ENCODE measurements at places on chromosomes 1 and 21.

DNA sequence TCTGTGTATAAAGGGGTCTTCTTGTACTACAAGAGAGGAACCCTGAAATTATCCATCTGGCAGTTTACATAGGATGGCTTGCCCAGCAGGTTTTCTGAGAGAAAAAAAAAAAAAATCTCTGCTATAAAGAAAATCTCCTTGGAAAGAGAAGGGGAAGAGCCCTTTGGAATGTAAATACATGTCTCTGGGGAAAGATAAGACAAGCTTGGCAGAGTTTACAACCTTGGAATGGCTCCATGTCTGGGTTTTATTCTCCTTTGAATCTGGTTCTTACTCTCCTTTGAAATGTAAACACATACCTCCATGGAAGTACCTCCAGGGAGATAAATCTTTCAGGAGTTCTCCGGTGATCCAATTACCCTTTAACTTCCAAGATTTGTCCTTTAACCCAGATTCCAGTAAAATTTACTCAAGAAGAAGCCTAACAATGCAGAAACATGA lies 45.1 kb upstream of the DNAH14 start:
- no peak for DNase-seq

GRCh38 chr1:30110846-30111245 lies 612.5 kb downstream of the MATN1 start:
- DNase-seq = no peak

- no peak for DNase-seq
Observed at GRCh38 chr1:85798419-85798818, 90.2 kb upstream of the ZNHIT6 start.

DNA sequence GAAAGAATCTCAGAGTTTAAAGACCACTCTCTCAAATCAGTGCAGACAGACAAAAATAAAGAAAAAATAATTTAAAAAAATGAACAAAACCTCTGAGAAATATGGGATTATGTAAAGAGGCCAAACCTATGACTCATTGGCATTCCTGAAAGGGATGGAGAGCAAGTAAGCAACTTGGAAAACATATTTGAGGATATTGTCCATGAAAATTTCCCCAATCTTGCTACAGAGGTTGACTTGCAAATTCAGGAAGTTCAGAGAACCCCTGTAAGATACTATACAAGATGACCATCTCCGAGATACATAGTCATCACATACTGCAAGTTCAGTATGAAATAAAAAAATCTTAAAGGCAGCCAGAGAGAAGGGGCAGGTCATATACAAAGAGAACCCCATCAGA lies 43.7 kb upstream of the IVNS1ABP start:
- no peak for DNase-seq

- DNase-seq = no peak
Observed at GRCh38 chr1:199553104-199553503, 474.4 kb upstream of the NR5A2 start.

DNA sequence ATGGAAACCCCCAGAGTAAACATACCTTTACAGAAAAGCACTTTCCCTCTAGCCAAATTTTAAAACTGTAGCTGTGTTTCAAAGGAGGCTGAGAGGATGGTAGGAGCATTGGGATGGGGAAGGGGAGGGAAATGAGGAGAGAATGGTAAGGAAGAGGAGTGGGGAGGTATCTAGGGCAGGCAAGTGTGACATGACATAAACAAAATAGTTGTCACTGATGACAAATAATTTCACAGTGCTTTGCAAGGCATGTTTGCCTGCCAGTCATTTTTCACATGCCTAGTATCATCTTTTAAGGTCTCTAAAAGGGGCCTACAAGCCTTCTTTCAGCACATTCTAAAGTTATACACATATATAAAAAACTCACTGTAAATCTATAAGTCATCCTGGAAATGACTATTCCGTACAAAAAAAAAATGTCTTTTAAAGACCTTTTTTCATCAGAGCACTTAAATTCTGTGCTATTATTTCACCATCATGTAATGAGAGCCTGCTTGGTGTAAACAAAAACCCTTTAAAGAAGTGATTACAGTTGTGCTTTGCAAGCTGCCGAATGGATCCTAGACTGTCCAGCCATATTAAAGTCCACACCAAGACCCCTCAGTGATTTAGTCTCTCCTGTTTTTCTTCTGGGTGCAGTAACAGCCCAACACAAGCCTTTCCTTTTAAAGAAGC lies 38.4 kb downstream of the HLX start:
- no peak for DNase-seq

DNA sequence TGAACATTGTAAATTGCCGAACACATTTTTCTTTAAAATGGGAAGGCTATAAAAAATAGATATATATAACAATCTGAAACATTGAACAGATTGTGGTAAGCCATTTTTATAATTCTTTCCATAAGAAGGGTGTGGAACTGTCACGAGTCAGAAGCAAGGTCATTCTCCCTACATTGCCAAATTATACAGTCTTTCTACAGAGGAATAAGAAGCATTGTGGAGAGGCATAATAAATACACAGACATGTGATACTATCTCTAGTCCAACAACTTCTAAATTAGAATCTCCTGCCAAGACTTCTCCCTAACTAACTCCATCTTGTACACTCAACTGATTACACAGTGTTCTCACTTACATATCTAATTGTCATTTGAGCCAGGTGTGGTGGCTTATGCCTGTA lies 227.9 kb downstream of the CENPF start:
- DNase-seq = no peak

GRCh38 chr1:112092656-112093371 lies 103.3 kb upstream of the KCND3 start:
- DNase-seq = no peak

GRCh38 chr1:9331016-9331415 lies 38.3 kb downstream of the SPSB1 start:
- DNase-seq = no peak

DNA sequence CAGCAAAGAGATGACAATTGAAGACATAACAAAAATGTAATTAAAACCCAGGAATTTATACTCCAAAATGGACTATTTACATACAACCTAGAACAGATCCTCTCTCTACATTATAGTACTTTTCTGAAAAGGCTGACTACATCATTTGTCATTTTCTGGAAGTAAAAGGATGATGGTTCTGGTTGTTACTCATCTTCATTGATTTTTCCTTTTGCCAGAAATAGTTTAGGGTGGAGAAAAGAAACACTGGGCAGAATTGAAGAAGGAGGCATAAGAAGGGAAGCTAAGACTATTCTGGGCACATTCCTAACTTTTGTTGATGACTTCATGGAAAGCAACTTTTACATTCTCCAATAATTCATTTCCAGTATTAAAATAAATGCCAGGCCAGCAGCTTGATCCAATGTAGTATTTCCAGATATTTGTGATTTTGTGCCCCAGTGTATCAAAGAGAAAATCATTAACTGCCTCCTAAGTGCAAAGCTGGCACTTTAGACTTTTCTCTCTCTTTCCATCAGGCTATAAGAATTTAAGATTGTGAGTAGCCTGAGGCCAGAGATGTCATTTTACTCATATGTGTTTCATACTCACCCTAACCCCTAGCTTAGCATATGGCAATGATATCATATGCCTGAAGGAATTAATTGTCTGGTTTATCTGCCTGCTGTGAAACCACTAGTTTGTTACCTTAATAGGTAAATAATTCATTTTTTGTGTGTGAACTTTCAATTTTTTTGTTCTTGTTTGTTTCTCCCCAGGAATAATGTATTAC lies 369.5 kb upstream of the LYPLAL1 start:
- no peak for DNase-seq

DNA sequence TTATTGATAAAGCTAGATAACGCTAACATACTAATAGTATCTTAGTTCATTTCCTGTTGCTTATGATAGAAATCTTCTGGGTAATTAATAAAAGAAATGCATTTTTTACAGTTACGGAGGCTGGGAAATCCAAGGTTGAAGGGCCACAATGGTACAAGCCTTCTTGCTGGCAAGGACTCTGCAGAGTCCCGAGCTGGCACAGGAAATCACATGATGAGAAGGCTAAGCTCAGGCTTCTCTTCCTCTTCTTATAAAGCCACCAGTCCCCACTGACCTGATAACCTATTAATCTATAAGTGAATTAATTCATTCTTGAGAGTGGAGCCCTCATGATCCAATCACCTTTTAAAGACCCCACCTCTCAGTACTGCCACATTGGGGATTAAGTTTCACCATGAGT lies 82.6 kb downstream of the GPR161 start:
- no peak for DNase-seq

DNA sequence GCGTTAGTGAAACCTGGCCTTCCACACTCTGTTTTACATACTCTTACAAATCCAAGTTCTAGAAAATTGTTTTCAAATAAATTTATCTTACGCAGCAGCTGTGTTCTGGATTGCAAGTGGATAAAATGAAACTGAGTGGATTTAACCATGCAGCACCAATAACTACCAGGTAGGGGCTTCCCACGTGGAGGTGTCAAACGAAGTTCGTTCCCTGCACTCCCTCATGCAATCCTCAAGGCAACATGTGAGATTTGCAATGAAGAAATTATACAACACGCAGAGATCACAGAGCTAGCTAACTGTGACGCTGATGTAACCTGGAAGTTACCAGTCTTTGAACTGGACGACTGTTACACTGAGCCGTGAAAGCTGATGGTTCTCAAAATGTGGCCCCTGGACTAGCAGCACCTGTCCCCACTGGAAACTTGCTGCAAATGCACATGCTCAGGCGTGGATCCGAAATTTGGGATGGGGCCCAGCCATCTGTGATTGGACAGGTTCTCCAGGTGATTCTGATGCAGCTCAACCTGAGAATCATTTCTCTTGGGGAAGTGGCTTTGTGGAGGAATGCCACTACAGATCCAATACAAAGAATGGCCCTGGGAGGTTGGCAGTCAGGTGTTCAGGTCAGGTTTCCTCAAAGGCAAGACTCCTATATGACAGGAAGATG lies 36.3 kb downstream of the RSPH1 start:
- no peak for DNase-seq

DNA sequence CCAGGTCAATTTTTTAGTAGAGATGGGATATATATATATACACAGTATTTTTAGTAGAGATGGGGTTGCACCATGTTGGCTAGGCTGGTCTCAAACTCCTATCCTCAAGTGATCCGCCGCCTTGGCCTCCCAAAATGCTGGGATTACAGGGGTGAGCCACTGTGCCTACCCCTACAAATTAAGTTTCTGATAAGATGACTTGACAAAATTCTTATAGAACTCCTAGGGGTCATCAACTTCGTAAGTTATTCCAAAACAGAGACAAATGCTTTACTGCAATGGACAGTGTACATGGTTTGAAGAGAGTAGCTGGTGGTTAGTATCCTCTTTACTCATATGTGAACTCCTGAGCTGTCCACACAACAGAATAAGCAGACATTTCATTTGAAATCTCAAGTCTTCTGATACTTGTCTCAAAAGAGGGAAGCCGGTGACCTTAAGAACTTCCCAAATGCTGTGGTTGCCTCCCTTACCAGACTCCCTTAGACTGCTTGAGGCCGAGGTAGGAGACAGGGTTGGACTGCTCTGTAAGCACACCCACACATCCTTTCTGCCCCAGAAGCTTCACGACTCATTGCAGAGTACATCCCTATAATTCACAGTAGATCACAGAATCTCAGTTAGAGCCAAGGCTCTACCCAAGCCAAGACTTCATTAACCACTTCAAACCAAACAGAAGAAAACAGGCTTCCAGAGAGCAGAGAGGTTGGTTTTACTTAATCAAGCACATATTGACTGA lies 244.1 kb upstream of the IRF2BP2 start:
- DNase-seq = no peak

DNA sequence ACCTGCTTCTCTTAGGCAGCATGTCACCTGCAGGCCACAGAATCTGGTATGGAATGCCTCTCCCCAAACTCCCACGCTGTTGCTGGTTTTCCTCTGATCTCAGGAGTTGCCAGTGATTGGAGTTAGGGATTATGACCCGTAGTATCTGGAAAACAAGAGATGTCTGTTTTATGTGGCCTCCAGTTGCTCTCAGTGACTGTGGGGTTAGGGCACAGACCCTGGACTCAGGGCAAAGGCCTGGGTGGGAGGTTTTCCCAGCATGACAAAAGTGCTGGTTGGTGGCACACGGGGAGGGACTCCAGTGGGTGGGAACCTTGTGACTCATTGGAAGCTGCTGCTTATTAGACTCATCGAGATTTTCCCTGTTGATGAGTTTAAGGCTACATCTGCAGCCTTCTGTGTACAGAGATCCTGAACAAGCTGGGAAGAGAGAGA lies at the start of gene NR1I3:
Gene NR1I3 (minus strand): TSS at position 165 of the 435 bp plus-strand sequence. CDS start 1,638 bp downstream, outside the sequence.
- no peak for DNase-seq

DNA sequence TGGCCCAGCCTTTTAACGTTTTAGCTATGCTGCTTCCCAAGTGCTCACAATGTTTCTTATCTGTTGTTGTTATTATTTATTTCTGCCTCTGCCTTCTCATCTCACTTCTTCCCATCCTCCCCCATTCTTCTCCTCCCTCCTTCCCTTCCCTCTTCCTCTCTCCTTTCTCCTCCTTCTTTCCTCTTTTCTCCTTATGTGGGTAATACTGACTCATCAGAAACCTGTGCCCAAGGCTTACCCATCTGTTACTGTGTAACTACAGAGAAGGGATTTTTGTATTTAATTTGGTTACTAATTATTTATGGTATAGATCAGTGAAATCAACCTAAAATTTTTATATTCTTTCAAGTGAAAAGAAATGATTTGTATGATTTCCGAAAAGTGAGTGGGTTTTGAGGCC lies 120.3 kb downstream of the KCNK2 start:
- no peak for DNase-seq

DNA sequence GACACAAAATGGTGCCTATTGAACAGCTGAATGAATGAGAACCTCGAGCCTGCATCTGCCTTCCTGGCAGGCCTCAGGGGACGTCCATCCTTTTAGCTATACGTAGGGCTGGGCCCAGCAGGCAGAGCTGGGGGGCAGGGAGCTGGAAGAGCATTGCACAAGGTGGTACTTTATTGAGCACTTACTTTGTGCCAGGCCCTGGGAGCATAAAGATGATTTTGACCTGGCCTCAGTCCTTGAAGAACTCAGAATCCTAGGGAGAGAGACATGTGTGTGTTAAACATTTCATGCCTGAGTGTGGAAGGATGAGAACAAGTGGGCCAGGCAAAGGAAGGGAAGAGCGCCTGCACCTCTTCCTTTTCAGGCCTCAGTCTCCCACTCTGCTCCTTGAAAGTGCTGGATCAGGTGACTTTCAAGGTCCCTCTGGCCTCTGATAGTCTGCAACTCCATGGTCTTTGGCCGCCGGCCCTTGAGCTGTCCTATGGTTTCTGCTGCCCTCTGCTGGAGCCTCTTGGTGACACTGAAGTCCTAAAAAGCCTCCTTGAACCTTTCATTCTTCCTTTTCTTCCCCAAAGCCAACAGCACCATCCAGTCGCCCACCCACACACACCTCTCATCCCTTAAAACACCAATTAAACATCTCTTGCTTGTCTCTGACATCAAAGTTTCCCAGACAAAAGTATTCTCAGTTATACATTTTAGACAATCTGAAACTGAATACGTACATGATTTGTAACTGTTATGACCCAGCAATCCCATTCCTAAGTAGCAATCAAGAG lies 3.5 kb upstream of the PEAR1 start:
- DNase-seq = peak; percentile 85

- DNase-seq = no peak
Observed at GRCh38 chr1:224114787-224115175, 870 bp downstream of the FBXO28 start.

DNA sequence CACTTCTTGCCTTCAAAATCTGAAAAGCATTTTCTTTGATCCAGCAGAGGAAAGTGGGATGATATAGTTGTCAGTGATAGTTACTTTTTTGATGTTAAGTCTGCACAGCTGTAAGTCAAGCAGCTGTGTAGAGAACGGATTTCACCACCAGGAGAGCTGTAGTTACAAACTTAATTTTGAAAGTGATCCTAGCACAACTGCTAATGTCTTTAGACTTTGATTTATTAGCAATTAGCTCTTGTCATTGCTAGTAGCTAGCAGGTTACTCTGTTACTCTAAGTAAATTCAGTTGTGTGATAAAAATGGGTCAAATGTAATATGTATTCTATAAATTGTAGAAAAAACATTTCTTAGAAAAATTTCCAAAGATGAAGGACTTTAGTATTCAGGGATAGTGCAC lies 46.0 kb downstream of the ALG6 start:
- no peak for DNase-seq

Measured in thyroid gland (tissue), 4 donors.